Hematopoietic multipotent progenitor cell treated with erythropoietin and hydrocortisone succinate and interleukin-3 and kit ligand, for 4 days (in vitro differentiated cells): ENCODE measurements at places on chromosomes 3 and 15.
A peak's percentile ranks its signal among the peaks of the same experiment; 100 is the strongest.

GRCh38 chr3:157499342-157499963 is 3.8 kb downstream of the VEPH1 start:
- peak; percentile 39 for DNase-seq

GRCh38 chr3:131582438-131582837 is 79.7 kb upstream of the MRPL3 start:
- no peak for DNase-seq

GRCh38 chr15:101159096-101159935 is 92.5 kb downstream of the CHSY1 start:
- no peak for DNase-seq

- DNase-seq = no peak
Measured at GRCh38 chr3:57079474-57079831, 19.0 kb downstream of the SPATA12 start.

- peak; percentile 25 for DNase-seq
Measured at GRCh38 chr3:141471160-141471559, 15.7 kb upstream of the RASA2 start.

DNA sequence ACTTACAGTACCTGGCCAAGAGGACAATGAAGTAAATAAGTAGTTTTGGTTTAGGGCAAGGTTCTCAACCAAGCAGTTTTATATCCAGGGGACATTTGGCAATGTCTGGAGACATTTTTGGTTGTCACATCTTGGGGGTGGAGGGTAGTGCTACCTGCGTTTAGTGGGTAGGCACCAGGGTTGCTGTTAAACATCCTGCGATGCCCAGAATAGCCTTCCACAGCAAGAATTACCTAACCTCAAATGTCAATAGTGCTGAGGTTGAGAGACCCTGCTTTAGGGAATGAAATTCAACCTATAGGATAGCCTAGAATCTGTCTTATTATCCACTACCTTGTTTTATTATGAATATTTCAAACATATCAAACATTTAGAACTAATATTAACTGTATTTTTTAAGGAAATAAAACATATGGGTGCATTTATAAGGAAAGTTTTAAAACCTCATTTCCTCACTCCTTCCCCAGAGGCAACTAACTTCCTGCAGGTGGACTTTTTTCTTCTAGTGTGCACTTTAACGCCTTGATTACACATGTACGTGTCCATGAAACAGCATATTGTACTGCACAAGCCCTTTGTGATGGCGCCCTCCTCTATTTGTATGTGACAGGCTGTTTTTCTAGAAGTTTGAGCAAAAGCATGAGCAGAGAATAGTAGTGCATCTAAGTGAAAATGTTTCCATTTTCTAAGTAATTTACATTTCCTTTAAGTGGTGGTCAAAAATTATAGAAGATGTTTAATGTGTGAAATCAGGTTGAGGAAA is 57.1 kb downstream of the TRAK1 start:
- DNase-seq = no peak

- no peak for DNase-seq
Measured at GRCh38 chr3:147773116-147773630, 364.0 kb downstream of the ZIC1 start.

GRCh38 chr3:125443923-125444322 is 68.8 kb upstream of the ZNF148 start:
- no peak for DNase-seq

DNA sequence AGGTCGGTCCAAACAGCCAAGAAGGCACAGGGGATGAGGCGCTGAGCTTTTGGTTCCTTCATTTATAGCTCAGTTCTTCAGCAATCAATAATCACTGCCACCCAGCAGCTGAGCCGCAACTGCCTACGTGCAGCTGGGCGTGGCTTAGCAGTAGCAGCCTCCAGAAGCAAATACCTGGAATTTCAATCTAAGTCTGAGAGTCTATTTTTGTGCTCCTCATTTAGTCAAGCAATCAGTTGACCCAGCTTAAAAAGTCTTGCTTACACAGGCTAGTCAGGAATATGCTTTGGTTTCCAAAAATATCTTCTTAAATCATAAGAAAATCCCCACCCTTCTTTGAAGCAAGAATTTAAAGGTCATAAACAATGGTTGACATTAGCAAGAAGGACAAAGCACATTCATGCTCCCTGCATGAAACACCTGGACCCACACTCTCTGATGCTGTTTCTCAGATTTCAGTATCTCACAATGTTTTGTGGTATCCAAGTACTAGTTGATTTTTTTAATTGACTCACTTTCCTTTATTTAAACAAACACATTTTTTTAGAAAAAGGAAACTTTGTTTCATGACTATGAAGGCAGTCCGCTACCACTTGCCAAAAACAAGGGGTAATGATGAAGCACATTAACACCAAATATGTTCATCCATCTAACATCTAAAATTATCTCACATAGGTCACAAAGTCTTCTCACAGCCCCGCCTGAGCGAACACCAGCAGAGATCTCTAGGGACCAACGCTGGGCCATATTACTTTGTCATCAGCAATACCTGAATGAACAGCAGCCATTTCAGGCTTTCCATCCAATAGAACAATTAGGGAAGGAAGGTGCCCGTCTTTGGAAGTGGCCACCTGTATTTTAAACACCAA is 106.1 kb downstream of the OXNAD1 start:
- no peak for DNase-seq

- DNase-seq = no peak
Measured at GRCh38 chr15:88020806-88021205, 235.7 kb downstream of the NTRK3 start.

GRCh38 chr3:109066864-109067263 is 51.1 kb downstream of the MORC1 start:
- no peak for DNase-seq

DNA sequence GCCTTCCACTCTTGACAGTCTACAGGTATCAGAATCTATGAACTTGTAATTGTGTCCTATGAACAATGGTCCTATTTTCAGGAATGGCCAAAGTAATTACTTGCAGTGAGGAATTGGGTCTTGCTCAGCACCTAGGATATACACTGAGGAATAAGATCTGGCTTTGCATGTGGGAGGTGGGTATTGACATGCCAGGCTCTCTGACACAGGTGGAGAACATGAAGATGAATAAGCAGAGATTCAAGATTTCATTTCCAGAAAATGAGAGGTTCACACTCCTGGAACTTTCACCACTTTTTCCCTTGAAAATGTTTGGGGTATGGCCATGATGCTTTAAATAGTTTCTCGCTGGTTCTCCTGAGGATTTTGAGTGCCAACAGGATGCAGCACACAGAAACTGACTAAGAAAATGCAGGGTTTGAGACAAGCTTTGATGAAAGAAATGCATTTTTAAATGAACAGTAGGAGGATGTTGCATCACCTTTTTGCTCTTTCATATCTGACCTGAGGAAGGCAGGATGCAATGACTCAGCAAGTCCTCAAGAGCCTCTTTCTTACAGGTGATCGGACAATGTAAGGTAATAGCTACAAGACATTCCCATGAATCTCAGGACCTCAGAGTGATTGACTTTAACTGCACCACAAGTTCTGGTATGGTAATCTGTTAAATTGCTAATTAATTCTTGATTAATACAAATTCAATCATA is 3.7 kb downstream of the HRG start:
- no peak for DNase-seq

GRCh38 chr3:27723456-27723814 is 1.3 kb upstream of the EOMES start:
- no peak for DNase-seq

DNA sequence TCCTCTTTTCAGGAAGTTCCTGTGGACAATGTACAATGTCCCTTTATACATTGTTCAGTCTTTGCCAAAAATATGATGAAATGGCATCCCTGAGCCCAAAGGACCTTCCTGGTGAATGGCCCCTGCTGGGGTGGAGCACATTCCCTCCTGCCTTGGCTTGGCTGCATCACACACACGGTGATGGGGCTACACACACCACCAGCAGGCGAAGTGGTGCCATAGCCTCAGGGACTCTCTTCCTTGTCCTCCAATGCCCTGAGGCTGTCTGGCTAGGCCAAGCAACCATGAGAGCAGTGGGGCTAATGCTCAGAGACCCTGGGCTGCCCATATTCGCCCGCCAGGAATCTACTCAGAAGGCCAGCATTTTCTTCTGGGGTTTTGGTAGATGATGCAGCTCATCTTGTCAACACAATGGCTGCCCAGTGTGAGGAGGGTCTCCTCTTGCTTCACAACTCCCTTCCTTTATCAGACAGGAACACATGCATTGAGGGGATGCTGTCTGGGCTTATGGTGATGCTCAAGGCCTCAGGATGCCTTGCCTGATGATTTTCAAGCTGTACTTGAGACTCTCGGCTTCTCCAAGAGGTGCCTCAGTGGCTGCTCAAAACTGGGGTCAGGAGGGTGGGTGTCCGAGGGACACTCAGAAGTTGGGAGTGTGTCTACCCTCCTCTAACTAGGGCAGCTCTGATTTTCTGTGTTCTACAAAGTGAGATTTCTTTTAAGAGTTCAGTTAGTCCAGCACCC is 40.9 kb upstream of the EPHB1 start:
- DNase-seq = no peak

DNA sequence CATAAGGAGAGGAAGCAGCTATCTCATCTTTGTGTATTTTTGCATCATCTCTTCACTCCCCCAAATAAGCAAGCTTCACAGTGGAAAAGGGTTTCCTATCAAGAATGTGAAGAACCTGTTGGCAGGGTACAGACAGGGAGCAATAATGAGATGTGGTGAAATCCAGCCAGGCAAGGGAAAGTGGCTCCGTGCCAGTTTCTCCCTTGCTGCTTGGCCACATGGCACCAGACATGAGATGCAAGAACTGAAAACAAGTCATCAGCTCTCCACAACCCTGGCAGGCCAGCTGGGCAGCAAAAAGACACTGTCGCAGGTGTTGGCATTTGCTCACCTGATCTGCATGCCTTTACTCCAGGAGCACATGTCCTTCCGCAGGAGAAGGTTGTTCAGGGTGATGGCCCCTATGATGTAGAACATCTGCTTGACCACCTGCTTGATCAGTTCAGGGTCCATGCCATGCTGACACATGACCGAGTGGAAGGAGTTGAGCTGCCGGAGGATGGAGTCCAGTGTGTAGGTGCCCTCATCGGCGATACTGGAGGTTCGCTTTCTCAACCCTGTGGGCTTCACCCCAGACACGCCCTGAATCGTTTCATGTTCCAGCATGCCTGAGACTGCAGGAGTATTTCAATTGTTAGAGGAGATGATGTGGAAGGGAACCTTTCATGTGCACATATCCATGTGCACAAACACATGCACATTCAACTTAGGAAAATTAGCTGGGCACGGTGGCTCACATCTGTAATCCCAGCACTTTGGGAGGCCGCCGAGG is 23.3 kb upstream of the MYO5C start:
- no peak for DNase-seq

DNA sequence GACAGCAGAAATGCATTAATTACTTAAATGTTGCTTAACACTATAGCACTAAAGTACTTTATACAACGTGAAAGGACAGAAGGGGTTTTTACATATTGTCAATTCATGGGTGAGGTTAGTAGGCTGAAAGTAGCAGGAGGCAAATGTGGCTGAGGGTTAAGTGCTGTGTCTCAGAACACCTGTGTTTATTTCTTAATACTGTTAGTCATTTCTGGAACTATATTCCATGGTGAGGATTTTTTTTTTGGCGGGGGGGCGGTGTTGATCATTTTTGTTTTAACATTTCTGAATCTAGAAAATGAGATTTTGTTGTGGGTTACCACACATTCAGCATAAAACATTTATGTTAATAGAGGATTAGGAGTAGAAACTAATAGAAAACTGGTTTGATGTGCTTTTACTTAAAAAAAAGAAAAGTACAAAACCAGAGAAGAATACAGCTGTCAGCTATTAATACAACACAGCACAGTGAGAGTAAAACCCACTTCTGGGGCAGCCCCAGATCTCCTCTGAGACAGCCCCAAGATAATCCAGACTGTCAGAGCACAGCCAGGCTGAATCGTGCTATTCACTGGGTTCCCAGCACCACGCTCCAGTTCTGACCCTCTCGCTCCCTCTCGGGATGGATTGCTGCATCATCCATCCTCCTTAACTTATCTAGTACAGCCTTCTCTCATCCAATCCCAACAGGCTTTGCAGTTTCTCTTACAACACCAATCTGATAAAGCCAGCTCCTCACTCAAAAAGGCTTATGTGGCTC is 307.7 kb downstream of the TUSC7 start:
- no peak for DNase-seq

GRCh38 chr3:71066356-71066755 is 517.2 kb downstream of the FOXP1 start:
- DNase-seq = peak; percentile 74

- peak; percentile 64 for DNase-seq
Measured at GRCh38 chr3:20324664-20325478, 138.9 kb upstream of the SGO1 start.

DNA sequence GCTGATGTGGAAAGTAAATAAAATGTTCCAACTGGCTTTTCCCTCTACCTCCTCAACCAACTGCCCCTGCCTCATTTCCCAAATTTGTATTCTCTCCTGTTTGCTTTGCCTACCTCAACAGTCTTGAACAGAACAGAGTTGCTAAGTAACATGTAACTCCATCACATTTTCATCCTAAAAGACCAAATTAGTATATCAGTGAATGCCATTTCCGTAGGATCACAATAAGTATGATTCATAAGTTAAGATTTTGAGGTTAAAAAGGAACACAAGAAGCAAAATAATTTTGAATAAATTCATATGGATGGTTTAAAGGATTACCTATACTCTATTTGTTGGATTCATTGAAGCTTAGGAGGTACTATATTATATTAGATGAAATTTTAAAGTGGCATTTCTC is 154.9 kb downstream of the ECT2 start:
- no peak for DNase-seq

DNA sequence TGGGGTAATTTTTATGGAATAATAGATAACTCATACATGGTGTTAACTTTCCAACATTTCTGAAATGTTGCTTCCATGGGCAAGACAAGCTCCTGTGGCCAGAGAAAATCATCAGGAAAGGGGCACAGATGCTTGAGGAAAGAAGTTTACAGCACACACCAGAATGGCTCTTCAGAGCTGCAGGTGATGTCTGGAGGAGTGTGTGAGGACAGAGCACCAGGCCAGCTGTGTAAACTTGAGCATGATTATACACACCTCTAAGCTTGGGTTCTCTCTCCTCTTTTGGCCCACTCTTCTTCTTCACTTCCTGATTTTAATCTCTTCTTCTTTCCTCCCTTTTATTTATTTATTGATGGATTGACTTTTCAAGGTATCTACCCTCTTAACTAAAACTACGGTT is 676.0 kb downstream of the GRM7 start:
- DNase-seq = no peak

DNA sequence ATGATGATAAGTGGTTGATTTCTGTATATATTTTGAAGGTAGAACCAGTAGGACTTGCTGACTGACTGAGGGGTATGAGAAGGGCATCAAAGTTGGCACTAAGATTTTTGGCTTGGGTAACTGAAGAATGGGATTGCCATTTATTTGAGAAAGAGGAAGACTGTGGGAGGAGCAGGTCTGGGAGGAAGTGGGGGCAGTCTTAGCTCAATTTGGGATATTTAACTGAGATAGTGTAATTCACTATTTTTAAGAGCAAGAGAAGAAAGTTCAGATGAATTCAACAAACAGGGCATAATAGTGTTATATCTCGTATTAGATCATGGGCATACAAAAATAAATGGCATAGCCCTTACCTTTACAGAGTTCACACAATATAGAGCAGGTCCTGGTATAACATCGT is 1.7 kb downstream of the BUB1B start:
- DNase-seq = no peak

- DNase-seq = no peak
Measured at GRCh38 chr3:124322309-124322880, 330.5 kb upstream of the ROPN1 start.

- peak; percentile 77 for DNase-seq
Measured at GRCh38 chr3:97793420-97794019, 28.3 kb upstream of the CRYBG3 start.

GRCh38 chr15:89015412-89016097 is 72.7 kb upstream of the ABHD2 start:
- no peak for DNase-seq

- no peak for DNase-seq
Measured at GRCh38 chr3:159645874-159646273, 342.8 kb upstream of the IL12A start.
